ENCODE measurements at places on chromosomes 16 and 17.

DNA sequence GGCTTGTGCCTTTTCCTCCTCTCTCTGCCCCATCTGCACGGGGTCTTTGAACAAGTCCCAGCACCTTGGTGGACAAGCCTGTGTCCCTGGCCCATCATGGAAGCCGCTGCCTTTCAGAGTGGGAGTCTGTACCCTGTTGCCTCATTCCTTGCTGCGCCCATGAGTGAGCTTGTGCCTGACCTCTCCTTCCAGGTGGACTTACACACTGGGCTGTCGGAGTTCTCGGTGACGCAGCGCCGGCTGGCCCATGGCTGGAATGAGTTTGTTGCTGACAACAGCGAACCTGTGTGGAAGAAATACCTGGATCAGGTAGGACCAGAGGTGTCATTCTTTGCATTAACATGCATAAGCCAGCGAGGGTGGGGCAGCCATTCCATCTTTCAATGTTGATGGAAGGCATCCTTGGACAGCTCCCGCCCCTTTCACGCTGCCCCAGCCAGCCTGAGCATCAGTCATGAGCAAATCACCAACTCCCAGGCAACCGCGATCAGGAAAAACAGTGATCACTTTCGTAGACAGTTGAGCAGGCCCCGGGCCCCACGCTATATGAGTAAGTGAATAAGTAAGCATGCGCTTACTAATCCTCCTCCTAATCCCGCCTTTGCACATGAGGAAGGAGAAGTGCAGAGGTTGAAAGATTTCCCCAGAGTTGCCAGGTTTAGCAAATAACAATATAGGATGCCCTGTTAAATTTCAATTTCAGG lies 36.8 kb downstream of the ATP2C2 start:
- DNase-seq: no peak

DNA sequence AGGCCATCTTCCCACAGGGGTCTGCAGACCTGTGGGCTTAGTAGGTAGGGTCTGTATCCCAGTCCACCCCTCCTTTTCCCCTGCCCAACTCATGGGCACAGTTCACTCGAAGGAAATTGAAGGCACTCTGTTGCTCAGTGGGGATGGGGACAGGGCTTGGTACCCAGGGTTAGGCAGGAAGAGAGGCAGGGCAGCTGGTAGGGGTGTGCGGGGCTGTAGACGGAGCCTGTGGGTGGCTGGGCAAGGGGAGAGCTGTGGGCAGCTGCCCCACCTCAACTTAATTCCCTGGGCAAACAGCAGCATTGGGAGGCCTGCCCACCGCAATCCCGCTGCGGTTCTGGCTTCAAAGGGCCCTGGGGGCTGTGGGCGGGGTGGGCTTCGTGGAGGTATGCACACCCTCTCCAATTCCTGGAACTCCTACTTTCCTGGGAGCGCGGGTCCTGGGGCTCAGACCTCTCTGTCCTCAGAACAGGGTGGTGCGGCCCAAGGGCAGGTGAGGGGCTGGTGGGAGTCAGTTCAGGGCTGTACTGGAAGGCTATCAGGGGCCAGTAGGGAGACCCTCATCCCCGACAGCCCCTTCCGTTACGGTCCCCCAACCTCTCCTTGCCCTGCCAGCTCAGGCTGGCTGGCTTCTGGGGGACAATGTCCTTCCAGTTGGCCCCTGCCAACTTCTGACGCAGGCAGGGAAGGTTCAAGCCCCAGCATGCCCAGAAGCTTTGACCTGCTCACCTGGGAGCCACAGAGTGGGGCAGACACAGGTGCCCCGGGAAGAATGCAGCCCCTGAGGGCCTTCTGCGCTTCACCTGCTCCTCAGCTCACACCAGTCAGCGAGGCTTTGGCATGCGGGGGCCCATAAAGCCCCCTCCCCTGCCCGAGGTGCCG lies 9.1 kb downstream of the FOXJ1 start:
- no peak for DNase-seq

DNA sequence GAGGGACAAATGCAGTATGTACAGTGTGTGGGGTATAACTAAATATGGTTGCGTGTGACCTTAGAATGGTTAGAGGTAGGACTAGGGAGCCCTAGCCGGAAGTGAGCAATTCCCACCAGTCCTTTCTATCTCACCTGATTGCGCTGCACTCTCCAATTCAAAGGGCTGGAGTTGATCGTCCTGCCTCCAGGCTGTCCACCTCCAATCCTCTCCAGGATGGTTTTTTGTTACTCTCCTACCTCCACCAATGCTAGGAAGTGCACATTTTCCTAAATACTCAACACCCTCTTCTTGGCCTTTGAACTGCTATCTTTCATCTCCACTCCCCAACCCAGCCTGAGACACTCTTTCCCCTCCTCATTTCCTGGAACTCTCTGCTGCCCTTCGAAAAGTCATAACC lies 181.7 kb upstream of the ASIC2 start:
- no peak for DNase-seq

DNA sequence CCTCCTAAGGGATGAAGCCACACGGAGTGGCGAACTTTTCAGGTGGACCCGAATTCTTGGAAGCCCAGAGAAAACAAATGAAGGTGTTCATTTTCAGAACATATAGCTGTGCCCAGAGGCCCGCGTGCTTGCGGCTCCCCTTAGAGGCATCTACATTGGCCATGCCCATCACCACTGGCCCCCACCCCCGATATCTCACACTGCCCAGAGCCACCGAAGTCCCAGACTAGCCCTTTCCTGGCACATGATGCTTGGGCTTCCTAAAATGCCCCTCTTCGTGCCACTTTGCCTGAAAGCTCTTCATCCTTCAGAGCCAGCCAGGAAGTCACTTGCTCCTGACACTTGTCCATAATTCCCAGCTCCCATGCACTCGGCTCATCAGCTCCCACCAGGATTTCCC lies 2.1 kb upstream of the HEXIM1 start:
- DNase-seq: no peak

GRCh38 chr17:64073771-64074703 lies 53.6 kb upstream of the ICAM2 start:
- no peak for DNase-seq

GRCh38 chr16:8905168-8905762 lies 23.1 kb downstream of the LITAFD start:
- DNase-seq: no peak

- DNase-seq: no peak
Measured at GRCh38 chr17:74049967-74050458, 153.5 kb upstream of the RPL38 start.

- no peak for DNase-seq
Measured at GRCh38 chr16:78298986-78299385, 199.5 kb downstream of the WWOX start.

- no peak for DNase-seq
Measured at GRCh38 chr17:61132524-61132923, 267.1 kb upstream of the TBX2 start.

- DNase-seq: no peak
Measured at GRCh38 chr17:17877529-17878358, 41.0 kb upstream of the SREBF1 start.

DNA sequence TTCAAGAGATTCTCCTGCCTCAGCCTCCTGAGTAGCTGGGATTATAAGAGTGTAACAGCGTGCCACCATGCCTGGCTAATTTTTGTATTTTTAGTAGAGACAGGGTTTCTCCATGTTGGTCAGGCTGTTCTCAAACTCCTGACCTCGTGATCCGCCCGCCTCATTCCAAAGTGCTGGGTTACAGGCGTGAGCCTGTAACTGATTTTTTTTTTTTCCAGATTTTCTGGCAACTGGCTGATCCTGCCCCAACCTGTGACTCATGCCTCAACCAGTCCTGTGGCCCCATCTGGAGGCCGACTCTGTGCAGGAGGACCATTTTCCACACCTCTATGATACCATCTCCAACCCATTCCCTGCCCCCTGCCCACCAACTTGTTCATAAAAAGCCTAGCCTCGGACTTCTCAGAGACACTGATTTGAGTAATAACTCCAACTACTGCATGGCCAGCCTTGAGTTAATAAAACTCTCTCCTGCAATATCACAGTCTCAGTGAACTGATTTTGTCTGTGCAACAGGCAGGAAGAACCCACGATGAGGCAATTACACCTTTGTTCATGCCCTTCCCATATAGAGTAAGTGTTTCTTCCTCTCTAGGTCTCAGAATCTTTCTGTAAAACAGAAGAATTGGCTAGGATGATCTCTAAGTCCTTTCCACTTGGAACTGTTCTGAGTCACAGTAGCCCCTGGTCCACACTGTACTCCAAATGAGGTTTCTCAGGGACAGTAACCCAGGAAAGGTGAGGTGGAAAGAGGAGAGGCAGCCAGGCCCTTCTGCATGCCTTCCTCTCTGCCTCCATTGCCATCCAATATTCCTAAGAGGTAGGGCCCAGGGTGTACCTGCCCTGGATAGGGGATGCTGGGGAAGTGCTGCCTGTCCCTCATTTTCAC lies 8.8 kb upstream of the CNOT1 start:
- no peak for DNase-seq

DNA sequence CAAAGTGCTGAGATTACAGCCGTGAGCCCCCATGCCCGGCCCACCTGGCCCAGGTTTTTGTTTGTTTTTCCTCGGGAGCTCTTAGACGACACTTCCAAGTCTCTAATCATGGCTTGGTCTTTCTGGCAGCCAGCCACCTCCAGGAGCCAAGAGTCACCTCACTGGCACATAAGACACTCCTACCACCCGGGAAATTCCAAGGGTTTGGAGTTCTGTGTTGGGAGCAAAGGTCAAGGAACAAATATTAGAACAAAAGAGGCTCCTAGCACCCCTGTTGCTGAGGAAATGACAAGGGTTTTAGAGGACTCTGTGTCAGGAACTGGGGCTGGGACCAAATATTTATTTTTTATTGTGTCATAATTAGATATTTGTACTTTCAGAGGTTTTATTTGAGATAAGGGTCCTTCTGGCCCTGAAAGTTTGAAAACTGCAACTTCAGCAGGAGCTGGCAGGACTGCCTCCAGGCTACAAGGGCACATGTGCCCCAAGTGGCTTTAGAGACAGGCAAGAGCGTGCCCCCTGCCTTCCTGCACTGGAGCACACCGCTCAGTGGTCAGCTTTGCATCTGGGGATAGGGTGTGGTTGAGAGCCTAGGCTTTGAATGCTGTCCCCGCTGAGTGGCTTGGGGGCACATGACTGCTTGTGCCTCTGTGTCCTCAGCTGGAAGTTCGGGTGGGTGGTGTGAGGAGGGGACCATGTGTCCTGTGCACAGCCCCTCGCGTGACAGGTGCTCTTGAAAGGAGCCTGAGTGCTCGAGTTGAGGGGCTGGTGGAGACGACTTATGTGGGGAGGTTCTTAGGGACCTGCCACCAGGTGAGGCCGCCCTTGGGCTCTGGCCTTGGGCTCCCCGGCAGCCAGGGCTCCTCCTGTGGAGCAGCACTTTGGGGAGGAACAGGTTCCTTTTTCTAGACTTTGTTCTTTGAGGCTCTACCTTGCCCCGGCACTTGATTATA lies 29.7 kb downstream of the MGRN1 start:
- DNase-seq: no peak

DNA sequence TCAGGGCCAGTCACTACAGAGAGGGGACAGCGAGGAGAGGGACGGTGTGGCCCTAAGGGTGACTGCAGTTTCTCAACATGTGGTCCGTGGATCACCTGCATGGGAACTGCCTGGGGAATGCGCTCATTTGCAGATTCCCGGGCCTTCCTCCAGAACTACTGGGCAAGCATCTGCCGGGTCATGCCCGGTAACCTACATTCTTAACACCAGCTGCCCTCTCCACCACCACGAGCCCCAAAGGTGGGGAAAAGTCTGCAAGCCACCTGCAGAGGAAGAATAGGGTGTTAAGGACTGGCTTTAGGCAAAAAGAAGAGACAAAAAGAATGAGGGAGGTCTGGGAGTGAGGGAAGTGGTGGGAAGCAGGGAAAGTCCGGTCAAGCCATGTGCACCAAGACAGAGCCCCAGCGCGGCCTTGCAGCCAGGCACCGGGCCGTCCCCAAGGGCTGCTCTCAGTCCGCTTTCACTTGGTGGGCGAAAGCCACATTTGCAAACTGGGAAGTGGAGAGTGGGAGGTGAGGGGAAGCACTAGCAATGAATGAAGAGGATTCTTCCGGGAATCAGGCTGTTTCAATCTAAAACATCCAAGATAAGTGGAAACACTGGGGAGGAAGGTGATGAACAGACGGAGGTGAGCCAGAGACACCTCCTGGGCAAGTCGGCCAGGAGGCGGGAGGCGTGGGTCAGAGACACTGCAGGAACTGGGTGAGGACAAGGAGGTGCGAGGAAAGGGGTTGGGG lies 70.3 kb downstream of the N4BP1 start:
- no peak for DNase-seq

DNA sequence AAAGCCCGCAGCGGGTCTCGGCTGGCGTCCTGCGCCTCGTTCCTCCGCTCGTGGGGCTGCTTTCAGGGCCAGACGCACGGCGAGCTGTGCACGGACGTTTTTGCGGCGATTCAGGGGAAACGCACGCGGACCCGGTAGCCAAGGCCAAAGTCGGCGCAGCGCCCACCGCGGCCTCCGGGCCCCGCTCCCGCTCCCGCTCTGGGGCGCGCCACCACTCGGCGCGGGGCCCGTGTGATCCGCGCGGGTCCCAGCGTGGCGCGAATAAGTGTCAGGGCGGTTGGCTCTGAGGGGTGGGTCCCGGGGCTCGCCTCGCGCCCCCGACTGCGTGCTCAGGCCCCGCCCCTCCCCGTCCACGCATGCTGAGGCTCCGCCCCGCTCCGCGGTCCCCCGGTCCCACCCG lies 694 bp upstream of the TBCD start:
- no peak for DNase-seq

DNA sequence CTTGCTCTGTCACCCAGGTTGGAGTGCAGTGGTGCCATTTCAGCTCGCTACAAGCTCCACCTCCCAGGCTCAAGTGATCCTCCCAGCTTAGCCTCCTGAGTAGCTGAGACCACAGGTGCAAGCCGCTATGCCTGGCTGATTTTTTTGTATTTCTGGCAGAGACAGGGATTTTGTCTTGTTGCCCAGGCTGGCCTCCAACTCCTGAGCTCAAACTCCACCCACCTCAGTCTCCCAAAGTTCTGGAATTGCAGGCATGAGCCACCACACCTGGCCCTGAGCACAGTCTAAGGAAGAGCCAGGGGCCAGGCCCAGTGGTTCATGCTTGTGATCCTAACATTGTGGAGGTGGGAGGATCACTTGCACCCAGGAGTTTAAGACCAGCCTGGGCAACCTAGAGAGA lies 21.8 kb upstream of the BCO1 start:
- no peak for DNase-seq

GRCh38 chr16:28910086-28911031 lies 14.7 kb downstream of the RABEP2 start:
- DNase-seq: no peak

- DNase-seq: no peak
Measured at GRCh38 chr17:67638871-67639270, 78.9 kb upstream of the NOL11 start.

DNA sequence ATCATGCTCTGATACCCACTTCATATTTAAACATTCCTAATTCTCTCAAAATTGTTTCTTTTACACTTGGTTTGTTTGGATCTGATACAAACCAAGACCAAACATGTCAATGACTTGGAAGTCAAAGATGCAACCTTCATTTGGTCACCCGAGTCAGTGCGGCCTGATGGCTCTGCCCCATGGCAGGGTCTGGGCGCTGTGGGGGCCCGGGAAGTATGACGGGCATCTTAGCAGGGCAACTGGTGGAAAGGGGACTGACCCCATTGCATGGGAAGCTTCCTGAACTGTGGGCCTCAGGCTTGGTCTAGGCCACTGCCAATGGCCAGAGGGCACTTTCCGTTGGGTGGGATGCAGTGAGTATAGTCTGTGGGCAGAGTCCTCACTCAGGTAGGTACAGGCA lies 178.0 kb downstream of the KATNIP start:
- DNase-seq: no peak

Data from activated CD8-positive, alpha-beta memory T cell treated with anti-CD3 and anti-CD28 coated beads for 4 hours (primary cell).